Stimulated activated CD4-positive, alpha-beta T cell treated with anti-CD3 and anti-CD28 coated beads, TNF-alpha, amount 100 ng/mL, for 4 hours (primary cell): ENCODE measurements at places on chromosomes 5 and 9.

DNA sequence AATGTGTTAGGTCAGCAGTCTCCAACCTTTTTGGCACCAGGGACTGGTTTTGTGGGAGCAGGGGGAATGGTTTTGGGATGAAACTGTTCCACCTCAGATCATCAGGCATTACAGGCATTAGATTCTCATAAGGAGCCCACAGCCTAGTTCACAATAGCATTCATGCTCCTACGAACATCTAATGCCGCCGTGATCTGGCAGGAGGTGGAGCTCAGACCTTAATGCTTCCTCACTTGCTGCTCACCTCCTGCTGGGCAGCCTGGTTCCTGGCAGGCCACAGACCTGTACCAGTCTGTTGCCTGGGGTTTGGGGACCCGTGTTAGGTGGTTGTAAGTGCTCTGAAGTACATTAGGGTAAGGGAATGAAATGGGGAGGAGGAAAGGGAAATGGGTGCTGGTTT lies 9.7 kb upstream of the CTNNA1 start:
- DNase-seq = no peak

DNA sequence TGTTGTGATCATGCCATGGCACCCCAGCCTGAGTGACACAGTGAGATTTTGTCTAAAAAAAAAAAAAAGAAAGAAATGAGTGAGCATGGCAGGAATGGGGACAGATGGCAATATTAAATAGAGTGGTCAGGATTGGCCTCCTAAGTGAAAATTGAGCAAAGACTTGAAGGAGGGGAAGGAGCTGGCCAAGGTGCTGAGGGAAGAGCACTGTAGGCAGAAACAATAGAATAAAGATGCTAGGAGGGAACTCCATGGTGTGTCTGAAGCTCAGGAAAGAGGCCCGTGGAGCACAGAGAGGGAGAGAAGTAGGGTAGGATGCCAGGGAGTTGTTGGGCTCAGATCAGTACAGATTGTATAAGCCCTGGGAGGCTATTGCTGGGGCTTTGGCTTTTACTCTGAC lies 64.4 kb upstream of the PCAT7 start:
- no peak for DNase-seq

DNA sequence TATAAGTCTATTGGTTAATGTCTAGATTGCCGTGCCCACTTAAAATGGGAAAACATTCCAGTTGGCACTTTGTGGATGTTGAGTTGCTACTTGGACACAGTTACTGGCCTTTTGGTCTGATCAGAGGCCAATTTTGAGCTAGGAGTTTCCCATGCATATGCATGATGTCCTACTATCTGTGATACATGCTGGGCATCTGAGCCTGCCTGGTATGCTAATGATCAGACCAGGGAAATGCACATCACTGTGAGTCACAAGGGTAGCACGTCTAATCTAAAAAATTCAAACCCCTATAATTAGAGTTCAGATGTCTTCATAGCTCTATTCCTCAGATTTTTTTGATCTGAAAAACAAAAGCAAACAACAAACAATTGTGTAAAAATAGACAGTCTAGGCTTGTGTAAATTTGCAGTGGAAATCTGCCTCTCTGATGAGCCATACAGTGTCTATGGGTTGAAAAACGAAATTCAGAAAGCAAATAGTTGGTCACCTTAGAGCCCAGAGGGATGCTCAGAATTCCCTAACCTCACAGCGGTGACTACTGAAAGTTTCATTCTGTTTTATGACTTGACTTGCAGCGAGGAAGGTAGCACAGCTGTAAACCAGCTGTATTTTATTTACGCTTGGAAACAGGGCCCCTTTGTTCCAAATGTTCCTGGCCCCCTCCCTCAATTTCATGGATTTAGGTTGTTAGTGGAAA lies 37.3 kb downstream of the PALM2AKAP2 start:
- no peak for DNase-seq

- DNase-seq = no peak
Observed at GRCh38 chr5:64566310-64566916, 60.6 kb downstream of the RGS7BP start.

DNA sequence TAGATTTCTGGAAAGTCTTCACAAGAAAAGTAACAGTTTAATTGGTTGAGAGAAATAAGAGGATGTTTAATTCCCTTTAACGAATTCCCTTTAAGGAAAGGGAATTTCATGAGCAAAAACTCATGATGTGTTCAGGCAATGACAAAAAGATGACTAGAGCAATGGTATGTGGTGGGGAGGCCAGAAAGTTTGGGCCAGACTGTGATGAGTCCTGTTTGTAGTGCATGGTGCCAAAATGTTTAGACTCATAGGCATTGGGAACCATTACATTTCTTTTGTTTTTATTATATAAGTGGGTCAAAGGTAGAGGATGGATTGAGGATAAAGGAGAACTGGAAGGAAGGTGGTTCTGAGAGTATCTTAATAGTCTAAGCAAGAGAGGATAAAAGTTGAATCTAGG lies 10.9 kb downstream of the CNTRL start:
- no peak for DNase-seq

DNA sequence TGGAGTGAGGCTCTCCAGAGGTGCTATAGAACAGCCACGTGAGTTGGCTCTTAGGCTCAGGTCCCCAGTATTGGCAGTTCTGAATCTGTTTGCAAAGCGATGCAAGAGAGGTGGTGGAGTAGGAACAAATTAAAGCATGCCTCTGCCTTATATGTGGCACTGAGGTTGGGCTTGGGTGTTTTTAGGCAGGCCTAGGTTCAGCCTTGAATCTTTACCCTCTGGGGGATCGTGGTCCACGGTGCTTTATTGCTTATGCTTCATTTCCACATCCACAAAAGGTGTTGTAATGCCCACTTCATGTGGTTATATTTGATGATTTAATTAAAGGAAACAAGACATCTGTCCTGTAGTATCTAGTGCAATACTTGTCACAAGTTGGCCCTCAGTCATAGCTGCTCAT lies 56.2 kb downstream of the CD180 start:
- DNase-seq = no peak

GRCh38 chr5:61623401-61624069 lies 291.5 kb downstream of the ZSWIM6 start:
- DNase-seq = no peak

- no peak for DNase-seq
Observed at GRCh38 chr9:84955971-84956370, 286.4 kb downstream of the NTRK2 start.
